ENCODE measurements at places on chromosomes 3 and 15.

DNA sequence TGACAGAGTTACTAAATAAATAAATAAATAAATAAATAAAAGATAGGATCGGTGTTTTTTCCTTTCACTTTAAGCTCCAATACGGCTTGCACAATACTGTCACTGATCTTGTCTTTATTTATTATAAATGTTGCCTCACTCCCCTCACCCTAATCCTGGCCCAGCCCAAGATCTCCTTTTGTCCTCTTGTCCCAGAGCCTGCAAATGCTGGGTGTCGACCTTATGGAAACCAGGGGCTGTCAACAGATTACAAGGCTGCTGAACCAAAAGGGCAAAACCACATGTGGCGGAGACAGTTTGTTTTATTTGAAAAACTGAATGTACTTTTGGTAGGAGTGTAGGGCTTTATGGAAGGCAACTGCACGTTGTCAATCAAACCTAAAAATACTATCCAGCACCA is 75.9 kb downstream of the RFTN1 start:
- DNase-seq = no peak

- no peak for DNase-seq
These were observed 50.4 kb upstream of the MYZAP start for GRCh38 chr15:57541271-57541670.

GRCh38 chr3:113075588-113075987 is 84.8 kb downstream of the GTPBP8 start:
- DNase-seq = no peak

- no peak for DNase-seq
These were observed 229.3 kb downstream of the OCA2 start for GRCh38 chr15:27869697-27870281.

GRCh38 chr3:169497567-169498257 is 165.8 kb downstream of the MECOM start:
- DNase-seq = no peak

- DNase-seq = no peak
These were observed 150.9 kb downstream of the LRRC28 start for GRCh38 chr15:99402014-99402729.

DNA sequence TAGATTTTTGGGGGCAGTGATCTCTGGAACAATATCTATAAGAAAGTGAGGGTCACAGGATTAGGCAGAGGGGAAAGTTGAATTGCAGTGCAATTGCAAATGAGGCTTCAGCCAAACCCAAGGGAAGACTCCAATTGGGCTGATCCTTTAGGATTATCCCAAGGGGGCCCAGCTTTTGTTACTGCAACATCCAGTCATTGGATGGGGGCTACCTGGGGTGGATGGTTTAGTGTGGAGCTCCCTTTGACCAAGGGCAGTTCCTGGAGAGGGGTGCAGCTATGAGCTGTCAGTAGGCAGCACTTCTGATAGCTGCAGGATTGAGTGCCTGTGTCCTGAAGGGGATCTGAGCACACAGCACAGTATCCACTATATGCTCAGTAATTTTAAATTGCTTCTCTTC is 355.2 kb upstream of the AZI2 start:
- no peak for DNase-seq

- DNase-seq = no peak
These were observed 16.8 kb downstream of the TNIK start for GRCh38 chr3:171443211-171443957.

- no peak for DNase-seq
These were observed 14.9 kb downstream of the ITGA11 start for GRCh38 chr15:68417051-68417450.

DNA sequence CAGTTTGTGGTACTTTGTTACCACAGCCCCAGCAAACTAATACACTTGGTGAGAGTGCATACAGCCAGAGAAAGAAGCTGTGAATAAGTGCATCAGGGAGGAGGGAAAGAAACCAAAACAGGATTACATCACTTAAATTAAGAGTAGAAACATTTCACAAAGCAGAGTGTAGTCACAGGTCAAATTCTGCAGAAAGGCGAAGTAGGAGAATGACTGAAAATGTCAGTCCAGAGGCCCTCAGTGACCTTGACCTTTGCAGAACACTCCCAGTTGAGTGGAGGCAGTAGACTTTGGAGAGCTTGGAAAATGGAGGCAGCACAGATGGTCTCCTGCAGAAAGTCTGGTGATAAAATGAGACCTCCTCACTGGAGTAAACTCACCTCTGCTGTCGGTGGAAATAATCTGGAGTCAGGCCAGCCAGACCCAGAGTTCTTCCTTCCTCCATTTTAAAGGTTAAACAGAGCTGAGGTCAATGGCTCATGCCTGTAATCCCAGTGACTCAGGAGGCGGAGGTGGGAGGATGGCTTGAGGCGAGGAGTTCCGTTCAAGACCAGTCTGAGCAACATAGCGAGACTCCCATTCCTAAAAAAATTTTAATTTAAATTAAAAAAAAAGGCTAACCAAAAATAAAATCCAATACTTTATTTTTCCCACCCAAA is 5.0 kb downstream of the CD86 start:
- no peak for DNase-seq

DNA sequence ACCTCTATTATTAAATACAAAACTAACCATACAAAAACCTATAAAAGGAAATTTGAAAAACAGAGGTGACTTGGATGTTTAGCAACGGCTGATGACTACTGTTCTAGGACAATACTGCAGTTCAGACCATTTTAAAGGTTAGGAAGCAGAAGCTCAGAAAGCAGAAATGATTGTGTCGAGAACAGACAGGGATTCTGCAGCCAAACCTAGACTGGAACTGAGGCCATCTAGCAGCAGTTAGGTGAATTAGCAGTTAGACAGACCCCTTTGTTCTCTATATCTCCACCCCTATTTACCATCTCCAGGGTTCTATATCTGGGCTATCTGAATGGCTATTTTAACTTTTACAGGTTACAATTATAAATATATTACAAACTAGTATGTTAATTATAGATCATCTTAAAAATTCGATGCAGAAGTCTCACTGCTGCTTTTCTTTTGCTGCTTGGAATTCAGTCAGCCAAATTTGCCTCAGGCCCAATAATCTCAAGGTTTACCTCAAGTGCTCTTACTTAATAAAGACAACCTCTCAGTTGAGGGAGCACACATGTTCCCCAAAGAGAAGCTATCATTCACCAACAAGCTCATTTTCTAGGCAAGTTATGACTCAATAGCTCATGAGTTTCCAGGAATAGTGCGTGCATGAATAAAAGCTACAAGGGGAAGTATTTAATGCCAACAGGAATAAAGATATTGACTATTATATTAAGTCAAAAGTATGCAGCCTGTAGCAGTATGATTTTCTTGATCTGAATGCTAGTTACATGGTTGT is 9.3 kb upstream of the IL1RAP start:
- DNase-seq = no peak

DNA sequence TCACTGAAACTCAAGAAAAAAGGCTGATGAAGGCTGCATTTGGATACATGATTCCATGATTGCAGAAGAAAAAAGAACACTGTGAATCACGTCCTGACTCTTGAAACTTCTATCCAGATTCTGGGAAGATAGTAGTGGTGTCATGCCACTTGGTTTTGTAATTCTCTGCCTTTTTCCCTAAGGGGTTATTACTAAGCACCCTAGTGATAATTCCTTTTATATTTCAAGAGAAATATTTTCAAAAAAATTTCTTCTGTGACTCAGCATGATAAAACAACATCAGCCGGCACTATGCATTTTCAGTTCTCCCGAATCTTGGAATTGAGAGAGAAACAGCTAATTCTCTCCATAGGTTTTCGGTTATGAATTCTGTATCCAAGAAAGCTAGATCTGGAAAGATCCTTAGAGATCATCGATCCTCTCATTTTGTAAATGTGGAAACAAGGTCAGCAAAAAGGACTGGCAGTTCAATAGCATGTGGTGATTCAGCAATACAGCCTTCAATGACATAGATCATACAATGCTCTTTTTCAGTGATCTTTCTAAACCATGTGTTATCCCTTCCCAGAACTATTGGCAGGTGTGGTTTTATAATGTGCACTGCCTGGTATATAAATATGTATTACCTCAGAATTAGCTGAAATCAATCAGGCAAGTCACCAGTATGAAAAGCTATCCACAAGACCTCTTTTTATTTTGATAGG is 42.6 kb upstream of the TP63 start:
- DNase-seq = peak; percentile 83

DNA sequence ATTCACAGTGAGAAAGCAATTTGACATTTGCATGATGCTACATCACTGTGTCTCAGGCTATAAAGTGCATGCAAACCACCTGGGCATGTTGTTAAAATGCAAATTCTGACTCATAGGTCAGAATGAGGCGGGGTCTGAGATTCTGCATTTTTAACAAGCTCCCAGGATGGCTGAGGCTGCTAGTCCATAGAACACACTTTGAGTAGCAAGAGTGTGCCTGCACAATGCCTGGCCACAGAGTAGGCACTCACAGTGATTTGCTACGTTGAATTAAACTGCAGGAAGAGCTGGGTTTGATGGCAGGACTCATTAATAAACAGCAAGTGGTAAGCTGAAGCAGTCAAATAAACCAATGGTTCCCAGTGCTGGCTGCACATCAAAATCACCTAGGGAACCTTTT is 48.1 kb downstream of the NTRK3 start:
- DNase-seq = no peak

DNA sequence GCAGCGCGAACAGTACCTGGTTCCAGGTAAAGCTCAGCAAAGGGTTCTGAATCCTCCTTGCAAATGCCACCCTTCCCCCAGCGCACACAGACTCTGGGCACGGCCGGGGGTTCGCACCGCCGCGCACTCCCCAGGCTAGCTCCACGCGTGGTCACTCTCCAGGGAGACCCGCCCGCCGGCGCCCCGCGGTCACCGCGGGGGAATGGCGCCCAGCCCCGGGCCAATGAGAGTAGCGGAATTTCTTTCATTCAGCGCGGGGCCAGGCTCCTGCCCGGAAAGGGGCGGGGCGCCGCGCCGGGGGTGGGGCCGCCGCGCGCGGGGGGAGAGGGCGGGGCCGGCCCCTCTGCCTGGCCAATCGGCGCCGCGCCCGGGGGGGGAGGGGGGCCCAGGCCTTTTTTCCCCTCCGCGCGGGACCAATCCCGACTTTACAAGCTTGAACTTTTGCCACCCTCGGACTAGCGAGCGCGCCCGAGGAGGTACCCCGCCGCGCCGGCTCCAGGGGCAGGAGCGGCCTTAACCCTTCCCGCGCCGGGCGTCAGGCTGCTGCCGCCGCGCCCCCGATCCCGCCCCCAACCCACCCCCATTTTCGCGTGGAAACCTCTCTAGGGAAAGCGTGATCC is 1.1 kb upstream of the SMAD6 start:
- DNase-seq = peak; percentile 88

- DNase-seq = no peak
These were observed 38.3 kb downstream of the CCNB2 start for GRCh38 chr15:59143281-59143680.

- no peak for DNase-seq
These were observed 406.8 kb downstream of the MCTP2 start for GRCh38 chr15:94638183-94638582.

DNA sequence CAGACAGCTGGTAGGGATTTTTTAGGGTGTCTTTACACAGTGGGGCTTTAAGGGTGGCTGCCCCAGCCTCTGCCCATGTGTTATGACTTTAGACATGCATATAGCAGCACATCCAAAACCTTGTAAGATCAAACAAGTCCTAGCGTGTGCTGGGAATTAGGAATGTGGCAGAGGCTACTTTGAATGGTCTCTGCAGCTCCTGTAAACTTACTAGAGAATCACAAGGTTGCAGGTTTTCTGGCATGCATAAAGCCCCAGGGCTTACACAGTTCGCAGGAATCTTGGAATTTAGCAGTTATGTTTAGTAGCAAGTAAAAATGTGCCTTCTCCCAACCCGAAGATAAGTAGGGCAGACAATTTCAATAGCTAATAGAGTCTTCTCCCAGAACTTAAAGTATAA is 46.9 kb upstream of the COL6A6 start:
- DNase-seq = no peak

- peak; percentile 79 for DNase-seq
These were observed 167.4 kb upstream of the LPP start for GRCh38 chr3:187986514-187986934.

- no peak for DNase-seq
These were observed 129.9 kb downstream of the XXYLT1 start for GRCh38 chr3:195140816-195141793.

GRCh38 chr3:182809531-182809930 is 16.2 kb downstream of the ATP11B start:
- DNase-seq = no peak

DNA sequence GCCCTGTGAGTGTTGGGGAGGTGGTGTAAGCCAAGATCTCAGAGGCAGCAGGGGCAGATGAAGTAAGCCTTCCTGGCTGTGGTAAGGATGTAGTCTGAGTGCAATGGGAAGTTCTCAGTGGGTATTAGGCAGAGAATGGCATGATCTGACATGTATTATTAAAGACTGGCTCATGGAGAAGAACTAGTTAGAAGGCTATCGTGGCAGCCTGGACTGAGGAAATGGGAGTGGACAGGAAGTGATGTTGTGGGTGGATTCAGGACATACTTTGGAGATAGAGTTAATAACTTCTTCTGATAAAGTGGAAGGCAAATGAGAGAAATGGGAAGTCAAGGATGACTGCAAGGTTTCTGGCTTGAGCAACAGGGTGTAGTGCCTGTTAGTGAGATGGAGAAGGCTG is 250.9 kb upstream of the CFAP20DC start:
- DNase-seq = no peak

- DNase-seq = no peak
These were observed 105.3 kb downstream of the CTNNB1 start for GRCh38 chr3:41304593-41304992.

DNA sequence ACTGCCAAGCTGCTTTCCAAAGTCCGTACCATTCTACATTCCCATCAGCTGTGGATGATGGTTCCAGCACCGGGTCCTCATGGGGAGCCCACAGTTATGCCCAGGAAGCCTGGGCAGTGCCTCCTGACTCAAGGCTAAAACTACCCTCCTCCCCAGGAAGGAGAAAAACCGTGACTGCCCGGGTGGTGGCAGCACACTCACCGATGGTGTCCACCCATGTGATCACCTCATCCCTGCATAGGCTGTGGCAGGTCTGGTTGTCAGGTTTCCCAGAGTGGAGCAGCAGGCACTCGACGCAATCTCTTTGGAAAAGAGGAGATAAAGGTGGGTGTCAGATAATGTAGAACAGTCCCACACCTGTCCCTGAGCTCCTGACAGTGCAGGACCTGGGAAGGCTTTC is 38.6 kb downstream of the UMPS start:
- no peak for DNase-seq

DNA sequence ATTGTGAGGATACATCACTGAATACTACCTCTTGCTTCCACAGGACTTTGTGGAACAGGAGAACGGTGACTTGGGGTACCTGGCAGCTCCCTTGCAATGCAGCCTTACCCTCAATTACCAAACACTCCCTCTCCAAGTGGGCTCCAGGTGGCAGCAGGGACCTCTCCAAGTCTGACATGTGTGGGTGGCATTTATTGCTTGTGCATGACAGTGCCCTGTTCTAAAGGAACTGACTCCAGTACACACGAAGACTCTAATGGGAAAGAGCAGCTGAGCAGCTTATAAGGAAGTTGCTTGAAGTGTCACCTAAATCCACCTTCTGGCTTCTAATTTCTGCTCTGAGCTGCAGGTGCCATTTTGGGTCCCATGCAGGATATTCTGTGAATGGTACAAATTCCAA is 174.1 kb upstream of the SLCO3A1 start:
- DNase-seq = no peak

Data from skeletal muscle cell (primary cell).